Activated CD8-positive, alpha-beta memory T cell treated with anti-CD3 and anti-CD28 coated beads, Interleukin-2, amount 50 U/mL, for 48 hours (primary cell): ENCODE measurements at places on chromosomes 1 and 21.

- no peak for DNase-seq
Measured at GRCh38 chr21:41605934-41606285, 98.0 kb upstream of the TMPRSS2 start.

GRCh38 chr1:21621761-21622436, 47.3 kb downstream of the RAP1GAP start:
- no peak for DNase-seq

- DNase-seq: no peak
Measured at GRCh38 chr1:173210716-173211231, 3.6 kb upstream of the TNFSF4 start.

GRCh38 chr1:45809761-45810160, 6.3 kb downstream of the MAST2 start:
- no peak for DNase-seq

GRCh38 chr1:98305362-98305761, 356.2 kb upstream of the SNX7 start:
- no peak for DNase-seq

GRCh38 chr1:67382292-67382691, 47.9 kb downstream of the SERBP1 start:
- no peak for DNase-seq

DNA sequence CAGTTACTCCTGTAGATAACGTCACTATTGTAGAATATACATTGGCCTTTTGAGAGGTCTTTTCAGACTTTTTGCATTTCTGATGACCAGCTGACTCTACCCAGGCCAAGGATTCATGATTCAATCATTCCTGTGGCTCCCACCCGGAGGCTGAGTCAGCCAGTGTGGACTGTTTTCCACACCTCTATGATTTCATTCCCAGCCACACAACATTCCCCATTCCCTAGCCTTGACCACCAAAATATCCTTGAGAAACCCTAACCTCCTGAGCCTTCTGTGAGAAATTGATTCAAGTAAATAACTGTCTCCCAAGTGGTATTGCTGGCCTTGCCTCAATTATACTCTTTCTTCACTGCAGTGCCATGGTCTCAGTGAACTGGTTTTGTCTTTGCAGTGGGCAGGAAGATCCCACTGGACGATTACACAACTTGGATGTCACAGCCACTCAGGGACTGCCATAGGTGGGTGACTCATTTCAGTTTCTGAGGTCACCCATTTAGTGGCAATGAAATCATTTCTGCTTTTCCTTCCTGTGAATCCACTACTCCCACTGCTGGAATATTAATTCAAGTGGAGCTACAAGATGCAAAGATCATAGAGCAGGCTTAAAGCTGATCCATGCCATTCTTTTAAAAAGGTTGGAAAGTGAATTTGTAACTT, 518.6 kb upstream of the ZP4 start:
- DNase-seq: no peak

GRCh38 chr1:156217871-156218270, 5.1 kb downstream of the PMF1 start:
- no peak for DNase-seq

- DNase-seq: no peak
Measured at GRCh38 chr21:23130308-23130707, 2132.1 kb downstream of the NCAM2 start.

DNA sequence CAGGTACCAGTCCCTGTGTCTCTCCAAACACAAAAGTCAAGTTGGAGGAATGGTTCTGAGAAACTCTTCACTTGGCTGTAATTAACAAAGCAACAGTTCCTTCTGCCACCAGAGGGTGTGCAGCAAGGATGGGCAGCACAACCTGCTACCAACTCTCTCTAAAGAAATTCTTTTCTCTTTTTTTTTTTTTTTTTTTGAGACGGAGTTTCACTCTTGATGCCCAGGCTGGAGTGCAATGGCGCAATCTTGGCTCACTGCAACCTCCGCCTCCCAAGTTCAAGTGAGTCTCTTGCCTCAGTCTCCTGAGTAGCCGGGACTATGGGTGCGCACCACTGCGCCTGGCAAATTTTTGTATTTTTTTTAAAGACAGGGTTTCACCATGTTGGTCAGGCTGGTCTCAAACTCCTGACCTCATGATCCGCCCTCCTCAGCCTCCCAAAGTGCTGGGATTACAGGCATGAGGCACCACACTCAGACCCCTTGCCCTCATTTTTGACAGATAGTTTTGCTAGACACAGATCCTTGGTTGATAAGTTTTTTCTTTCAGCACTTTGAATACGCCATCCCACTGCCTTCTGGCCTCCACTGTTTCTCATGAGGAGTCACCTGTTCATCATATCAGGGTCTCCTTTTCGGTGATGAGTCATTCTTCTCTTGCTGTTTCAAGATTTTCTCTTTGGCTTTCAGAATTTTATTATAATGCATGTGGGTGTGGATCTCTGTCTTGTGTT, 12.1 kb upstream of the DEGS1 start:
- no peak for DNase-seq

DNA sequence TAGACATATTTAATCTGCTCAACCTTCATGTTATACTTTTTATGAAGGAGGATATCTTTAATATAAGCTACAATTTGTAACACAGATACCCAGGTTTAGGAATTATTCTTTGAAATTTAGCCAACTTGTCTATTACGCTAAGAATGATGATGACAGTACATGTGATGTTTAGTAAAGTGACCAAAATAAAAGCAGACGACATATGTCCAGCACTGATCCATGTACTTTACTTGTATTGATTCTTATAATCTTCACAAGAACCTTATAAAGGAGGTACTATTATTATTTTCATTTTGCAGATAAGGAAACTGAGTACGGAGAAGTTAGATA, 37.2 kb upstream of the ATG4C start:
- no peak for DNase-seq

GRCh38 chr1:50502147-50502546, 78.9 kb upstream of the DMRTA2 start:
- no peak for DNase-seq

DNA sequence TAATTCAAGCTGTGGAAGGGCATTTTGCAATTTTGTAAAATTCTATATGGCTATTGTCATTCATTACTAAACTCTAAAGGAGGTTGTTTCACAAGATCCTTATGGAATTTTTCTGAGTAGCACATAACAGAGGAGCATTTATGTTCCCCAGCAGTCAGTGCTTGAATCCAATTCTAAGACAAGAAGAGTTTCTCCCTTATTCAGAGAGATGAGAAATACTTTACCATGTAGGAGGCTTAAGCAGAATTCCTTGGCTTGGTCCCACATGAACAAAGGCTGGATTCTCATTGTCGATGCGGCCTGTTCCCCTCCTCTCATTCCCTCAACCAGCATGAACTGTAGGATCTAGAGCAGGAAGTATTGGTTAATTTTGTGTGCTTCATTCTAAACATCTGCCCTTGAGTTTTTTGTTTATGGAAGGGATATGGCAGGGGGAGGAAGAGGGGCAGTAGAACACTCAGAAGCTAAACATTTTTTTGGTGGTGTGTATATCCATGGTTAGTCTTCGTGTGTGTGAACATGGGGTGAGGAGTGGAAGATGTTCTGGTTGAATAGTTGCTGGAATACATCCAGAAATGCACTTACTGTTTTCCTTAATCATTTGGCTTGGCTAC, 74.3 kb downstream of the LAMC1 start:
- no peak for DNase-seq

DNA sequence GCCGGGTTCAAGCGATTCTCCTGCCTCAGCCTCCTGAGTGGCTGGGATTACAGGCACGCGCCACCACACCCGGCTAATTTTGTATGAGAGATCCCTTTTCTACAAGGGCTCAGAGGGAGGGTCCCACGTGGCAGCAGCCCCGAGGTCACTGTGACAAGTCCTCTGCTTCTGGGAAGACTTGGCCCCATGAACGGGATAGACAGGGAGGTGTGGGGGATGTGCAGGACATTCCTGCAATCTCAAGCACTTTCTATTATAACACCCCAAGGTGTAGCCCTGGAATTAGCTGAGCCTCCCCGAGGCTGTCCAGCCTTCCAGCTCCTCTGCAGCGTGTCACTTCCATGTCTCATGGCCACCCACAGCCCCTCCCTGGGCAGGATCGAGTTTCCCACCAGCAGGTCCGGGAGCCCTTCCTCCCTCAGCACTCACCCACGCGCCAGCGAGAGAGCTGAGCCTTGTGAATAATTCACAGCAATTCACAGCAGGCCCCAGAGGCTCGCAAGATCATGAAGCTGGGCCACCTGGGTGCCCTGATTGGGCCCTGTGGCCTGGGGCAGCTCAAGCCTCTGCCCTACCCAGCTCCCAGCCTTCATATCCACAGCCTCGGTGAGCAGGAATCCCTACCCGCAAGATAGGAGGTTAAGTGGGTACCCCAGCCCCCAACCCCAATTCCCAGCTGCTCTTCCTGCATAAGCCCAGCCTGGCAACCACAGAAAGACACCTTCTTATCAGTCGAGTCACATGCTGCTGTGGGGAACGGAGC, 22.8 kb upstream of the RNU1-4 start:
- peak; percentile 49 for DNase-seq
